Chondrocyte (in vitro differentiated cells): ENCODE measurements at places on chromosomes 3 and 15. TPM values are rescaled to one million over a fixed set of nuclear protein-coding genes. Genes with fewer than 3 reads are reported as not detected.

Gene LDHAL6B
- total RNA-seq = not detected in 3 replicates

- DNase-seq = no peak
These were observed 48.8 kb upstream of the MANF start for GRCh38 chr3:51336261-51336660.

Gene HYKK
- total RNA-seq = 2.7 to 5.9 TPM (median 3.6 TPM) in 3 replicates

DNA sequence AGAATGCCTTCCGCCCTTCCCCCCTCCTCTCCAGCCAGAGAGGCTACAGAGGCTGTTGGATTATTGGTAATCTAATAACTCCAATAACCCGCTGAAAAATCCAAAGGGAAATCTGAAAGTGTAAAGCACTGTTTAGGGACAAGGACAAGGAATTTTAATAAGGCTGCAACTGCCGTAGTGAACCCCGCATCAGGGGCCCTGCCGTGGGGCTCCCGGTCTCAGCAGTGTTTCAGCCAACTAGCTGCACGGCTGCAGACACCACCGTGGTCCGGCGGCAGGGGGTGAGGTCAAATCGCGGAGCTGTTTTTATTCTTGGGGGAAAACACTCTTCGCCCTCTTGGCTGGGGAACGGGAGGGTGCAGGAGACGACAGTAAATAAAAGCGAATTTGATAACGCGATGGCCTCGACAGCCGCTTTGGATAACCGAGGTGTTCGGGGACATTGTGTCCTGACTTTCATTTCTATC lies 6.1 kb downstream of the BCL6 start:
- DNase-seq = no peak

GRCh38 chr15:41284427-41285177 lies 47.8 kb downstream of the OIP5 start:
- no peak for DNase-seq

DNA sequence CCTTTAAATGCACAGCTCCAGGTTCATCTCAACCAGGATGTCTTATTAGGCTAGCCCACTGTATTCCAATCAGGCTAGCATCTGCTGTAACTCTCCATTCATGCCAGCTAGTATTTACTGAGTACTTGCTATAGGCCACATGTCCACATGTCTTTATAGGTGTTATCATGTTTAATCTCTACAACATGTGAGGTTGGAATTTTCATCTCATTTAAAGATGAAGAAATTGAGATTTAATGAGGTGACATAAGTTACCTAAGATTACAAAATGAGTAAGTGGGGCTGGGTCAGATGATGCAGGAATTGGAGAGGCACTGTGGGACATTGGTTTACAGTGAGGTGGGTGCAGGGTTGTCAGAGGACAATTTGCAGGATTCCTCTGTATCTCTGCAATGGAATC lies 2.9 kb downstream of the IFT122 start:
- DNase-seq = no peak

Gene KLHDC8B
- total RNA-seq = 15.6 to 40.8 TPM (median 35.1 TPM) in 3 replicates

GRCh38 chr15:97874139-97874538 lies 86.4 kb upstream of the ARRDC4 start:
- DNase-seq = no peak

GRCh38 chr3:155744010-155744625 lies 753 bp downstream of the PLCH1 start:
- no peak for DNase-seq

DNA sequence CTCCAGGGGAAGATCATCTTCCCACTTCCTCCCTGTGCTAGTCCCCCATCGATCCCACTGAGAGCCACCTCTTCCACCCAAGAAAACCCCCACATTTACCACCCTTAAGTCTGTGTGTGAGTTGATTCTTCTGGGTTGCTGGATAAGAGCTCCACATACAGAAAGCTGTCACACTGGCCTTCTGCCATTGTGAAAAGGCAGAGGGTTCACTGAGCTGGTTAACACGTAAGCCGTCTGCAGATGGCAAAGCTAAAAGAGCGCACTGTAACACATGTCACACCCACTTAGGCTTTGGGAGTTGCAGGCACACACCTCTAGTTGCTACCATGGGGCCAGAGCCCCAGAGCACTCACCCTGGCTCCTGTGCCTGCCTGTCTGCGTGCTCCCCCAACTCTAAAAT lies 309.8 kb upstream of the LRRC3B start:
- DNase-seq = no peak

- DNase-seq = no peak
These were observed at the start of gene C3orf18 for GRCh38 chr3:50567386-50568167. Gene C3orf18 (minus strand): TSS chr3:50567747. CDS start chr3:50565699, 2,048 bp downstream.

- DNase-seq = no peak
These were observed 57.3 kb upstream of the PLSCR4 start for GRCh38 chr3:146308222-146308621.

Gene CCNDBP1
- 31.2 to 40.1 TPM (median 37.9 TPM) in 3 replicates for total RNA-seq

DNA sequence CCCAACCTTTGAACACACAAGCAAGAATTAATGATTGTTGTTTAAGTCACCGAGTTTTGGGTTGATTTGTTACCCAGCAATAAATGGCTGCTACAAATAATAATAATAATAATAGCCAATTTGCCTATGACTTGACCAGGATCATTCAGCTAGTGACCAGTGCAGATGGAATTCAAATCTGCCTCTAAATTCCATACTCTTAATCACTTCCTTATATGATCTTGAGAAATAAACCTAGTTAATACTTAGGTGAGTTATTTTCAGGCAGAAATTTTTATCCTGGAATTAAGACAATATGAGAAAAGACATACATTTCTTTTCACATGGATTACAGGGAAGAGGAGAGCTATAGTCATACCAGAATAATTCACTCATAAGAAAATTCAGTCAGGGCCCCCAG lies 116.0 kb upstream of the GALNT15 start:
- DNase-seq = no peak

- DNase-seq = no peak
These were observed 246.0 kb downstream of the MYRIP start for GRCh38 chr3:40055361-40055760.

DNA sequence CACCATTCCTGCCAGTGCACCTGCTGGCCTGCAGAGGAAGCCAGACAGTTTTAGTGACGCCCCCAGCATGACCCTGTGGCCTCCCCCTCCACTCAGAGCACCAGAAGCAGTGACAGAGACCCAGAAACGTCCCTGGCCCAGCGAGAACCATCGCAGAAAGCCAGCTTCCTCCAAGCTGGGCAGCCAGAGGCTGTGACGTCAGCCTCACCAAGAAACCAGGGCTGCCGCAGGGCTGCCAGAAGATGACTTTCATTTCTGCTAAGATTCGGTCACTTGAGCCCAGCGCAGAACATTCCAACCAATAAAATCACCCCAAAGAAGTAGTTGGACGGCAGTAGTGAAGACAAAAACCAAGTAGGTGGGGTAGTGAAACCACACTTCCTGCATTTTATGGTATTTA lies 29.6 kb upstream of the RPL32 start:
- DNase-seq = no peak

DNA sequence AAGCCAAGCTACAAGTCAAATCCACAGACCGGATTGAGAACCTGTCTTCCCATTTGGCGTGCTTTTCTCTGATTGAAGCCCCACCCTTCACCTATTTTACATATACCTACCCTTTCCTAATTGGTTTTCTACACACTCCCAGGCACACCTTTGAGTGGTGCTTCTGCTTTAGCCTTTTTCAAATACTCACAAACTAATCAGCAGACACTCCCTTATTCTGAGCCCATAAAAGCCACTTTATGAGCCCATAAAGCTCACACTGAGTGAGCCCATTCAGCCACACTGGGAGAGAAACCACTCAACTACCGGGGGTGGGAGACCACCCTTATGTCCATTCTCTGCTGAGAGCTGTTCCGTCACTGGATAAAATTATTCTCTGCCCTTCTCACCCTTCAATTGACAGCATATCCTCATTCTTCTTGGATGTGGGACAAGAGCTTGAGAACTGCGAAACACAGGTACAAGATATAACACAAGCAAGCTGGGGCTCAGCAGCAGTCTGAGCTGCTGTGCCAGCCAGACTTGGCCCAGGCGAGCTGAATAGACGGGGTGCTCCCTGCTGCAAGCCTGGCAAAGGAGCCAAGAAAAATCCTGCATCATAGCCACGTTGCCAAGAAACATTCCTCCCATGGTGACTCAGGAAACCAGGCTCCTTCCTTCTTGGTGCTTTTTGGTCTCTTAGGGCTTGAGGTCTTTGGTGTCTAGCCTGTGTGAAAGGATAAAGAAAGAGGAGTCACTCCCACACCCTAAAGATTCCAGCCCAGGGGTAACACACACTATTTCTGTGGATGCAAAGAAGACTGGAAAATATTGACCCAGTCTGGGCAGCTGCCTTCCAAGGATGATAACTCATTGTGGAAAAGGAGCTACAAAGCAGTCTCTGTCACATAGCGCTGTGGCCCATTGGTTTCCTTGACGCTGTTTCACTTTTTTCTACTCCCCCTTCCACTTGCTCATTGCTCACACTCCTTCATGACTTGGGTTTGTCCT lies 609.7 kb downstream of the MCTP2 start:
- DNase-seq = no peak

Gene DNAJA4
- total RNA-seq = 0.26 to 0.27 TPM in 2 of 3 replicates, not detected in the other

GRCh38 chr3:95923496-95924210 lies 890.7 kb upstream of the EPHA6 start:
- DNase-seq = no peak

- no peak for DNase-seq
These were observed 5.3 kb downstream of the ARL6IP5 start for GRCh38 chr3:69090021-69090420.

Gene DZIP1L
- 23.0 to 42.1 TPM (median 25.5 TPM) in 3 replicates for total RNA-seq

Gene FBXO40
- 0.08 TPM in 1 of 3 replicates, not detected in the others for total RNA-seq

DNA sequence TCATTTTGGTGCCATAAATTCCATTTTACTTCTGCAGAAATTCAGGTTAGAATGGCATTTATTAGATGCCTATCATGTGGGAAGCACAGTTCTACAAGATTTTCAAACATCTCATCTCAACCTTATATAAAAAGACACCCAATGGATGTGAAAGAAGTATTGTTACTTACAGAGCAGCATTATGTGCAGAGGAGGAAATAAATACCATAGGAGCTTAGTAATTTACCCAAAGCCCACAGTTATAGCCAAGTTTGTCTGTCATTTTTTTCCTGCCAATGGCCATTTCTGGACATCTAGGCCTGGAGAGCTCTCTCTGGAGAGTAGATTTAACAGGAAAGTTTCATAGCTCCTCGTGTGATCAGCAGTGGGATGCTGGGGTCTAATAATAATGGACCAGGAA lies 659.4 kb upstream of the NAALADL2 start:
- DNase-seq = no peak

DNA sequence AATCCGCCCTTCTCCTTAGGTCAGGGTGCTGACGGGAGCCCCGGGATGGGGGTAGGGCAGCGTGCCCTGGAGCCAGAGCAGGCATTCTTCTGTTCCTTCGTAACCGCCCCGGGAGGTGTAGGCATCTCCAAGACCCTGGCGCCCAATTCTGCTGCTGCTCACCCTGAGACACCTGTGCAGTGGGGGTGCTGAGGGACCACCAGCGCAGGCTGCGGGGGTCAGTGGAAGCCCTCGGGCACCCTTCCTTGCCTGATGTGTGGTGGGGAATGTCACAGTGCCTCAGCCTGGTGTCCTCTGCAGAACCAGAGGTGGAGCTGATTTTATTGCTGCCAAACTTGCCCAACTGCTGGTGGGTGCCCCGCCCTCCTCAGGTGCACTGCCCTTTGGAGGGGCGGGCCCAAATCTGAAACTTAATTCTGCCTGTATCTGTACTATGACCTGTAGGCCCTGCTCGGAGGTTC lies 7.3 kb downstream of the CSK start:
- DNase-seq = no peak

Gene CA12
- total RNA-seq = 6.7 to 7.9 TPM (median 6.9 TPM) in 3 replicates

DNA sequence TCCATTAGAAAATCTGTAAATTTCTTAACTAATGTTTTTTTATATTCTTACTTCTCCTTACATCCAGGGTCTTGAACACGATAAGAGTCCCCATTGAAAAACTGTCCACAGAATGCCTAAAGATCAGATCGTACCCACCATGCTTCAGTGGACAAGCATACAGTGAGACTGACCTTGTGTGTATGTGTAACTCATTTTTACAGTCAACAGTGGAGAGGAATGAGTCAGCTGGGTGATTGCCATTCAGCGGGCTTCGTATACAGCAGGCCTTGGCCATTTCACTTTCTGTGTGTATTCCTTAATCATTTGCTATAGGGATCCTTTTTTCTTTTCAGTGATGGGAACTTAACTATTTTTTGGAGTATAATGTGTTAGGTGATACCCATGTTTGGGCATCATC lies 10.6 kb downstream of the PARP14 start:
- DNase-seq = no peak

DNA sequence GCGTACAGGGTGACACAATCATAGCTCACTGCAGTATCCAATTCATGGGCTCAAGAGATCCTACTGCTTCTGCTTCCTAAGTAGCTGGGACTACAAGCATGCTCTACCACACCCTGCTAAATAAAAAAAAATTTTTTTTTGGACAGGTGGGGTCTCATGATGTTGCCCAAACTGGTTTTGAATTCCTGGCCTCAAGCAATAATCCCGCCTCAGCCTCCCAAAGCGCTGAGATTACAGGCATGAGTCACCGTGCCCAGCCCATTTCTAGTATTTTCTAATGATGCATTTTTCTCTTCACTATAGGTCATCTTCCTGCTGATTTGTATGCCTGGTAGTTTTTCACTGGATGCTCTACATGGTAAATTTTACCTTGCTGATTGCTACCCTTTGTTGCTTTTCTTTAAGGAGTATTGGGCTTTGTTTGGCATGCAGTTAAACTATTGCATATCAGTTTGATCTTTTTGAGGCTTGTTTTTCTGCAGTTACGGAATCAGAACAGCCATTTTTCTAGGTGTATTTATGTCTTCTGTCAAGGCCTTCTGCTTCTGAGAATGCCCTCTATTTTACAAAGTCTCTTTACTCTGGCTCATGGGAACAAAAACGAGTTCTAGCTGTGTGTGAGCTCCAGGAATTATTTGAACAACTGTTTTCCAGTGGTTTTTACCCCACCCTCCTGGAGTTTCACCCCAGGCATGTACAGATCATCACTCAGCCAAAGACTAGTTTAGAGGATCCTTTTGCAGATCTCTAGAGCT lies 14.2 kb upstream of the NPTN start:
- no peak for DNase-seq

DNA sequence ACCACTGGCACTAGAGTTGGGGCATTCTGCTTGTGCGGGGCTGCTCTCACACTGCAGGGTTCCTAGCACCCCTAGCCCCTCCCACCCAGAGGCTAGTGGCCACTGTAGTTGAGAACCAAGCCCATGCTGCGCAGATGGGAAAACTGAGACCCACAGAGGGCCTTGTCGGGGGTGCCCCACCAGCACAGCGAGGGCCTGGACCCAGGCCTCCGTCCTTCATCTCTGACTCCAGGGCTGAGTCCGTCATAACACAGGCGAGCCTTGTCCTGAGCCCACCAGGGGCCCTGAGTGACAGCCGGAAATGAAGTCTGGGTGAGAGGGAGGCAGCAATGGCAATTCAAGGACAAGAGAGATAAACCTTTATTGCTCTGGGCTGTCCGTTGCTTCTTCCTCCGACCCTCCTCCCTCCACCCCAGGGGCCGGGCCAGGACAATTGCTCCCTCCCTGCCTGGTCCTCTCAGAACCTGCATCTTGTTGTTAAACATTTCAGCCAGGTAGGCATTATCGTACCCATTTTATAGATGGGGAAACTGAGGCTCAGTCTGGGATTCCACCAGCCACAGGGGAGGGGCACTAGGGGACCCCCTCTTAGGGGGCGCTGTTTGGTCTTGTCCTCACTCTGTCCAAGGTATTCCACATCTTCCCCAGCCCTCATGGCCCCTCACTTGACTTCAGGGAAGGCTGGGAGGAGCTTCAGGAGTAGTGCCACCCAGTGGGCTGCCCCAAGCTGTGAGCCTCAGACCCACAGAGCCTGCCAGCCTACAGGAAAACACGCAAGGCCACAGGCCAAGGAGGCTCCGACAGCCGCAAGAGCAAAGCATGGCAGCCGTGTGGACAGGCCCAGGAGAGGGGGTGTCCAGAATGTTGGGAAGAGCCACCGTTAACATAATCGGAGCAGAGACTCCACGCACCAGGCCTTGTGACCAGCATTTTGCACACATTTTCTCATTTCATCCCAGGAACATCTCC lies 4.4 kb upstream of the GRIP2 start:
- DNase-seq = peak; percentile 75
